ENCODE measurements at places on chromosomes 4 and X.

DNA sequence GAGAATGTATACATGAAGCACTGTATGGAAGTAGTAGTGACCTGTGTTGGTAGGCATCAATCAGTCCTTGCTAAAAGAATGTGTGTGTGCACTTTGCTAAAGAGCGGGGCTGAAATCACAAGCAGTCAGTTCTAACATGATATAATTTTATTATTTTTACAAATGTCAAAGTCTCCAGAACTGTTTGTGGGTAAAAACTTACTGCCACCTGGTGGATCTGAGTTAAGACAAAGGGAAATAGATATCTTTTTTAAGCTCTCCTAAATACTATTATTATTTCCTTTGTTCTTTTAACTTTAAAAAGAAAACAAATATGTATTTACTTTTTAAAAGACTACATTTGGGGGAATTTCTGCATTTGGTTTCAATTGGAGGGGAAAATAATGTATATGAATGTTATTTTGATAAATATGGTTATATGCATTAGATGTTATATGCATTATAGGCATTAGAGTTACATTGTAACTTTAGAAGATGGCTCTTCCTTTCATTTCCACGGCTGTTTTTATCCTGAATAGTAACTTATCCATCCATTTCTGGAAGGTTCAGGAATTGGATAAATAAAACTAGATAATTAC is 7.8 kb upstream of the CLOCK start:
- no peaks in the 10 kb centered on the region for H3K27me3 ChIP-seq
- no peaks in the 10 kb centered on the region for H3K4me1 ChIP-seq
- H3K27ac ChIP-seq: no peak overlapping the region
- H3K4me3 ChIP-seq: no peak overlapping the region
- DNase-seq: no peak
- H3K36me3 ChIP-seq: no peaks in the 10 kb centered on the region

DNA sequence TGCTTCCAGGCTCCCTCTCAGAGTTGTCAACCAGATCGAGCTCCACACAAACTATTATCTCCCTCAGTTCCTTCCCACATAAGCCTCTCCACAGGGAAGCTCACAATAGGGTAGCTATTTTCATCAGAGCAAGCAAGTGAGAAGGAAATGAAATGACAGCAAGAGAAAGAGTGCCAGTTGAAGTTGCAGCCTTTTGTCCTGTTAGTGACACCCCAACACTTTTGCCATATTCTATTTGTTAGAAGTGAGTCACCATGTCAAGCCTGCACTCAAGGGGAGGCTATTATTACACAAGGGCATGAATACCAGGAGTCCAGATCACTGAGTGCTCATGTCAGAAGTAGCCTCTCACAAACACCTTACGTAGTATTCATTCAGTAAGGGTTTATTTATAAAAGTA is 266.3 kb upstream of the NOCT start:
- no peaks in the 10 kb centered on the region for H3K27me3 ChIP-seq
- H3K4me3 ChIP-seq: no peak overlapping the region
- no peaks in the 10 kb centered on the region for H3K4me1 ChIP-seq
- no peak overlapping the region for H3K27ac ChIP-seq
- no peaks in the 10 kb centered on the region for H3K36me3 ChIP-seq
- no peak for DNase-seq

- no peak for DNase-seq
- H3K4me3 ChIP-seq: no peak overlapping the region
- no peaks in the 10 kb centered on the region for H3K27me3 ChIP-seq
- no peaks in the 10 kb centered on the region for H3K36me3 ChIP-seq
Observed at GRCh38 chr4:132818091-132818490, 331.0 kb upstream of the PCDH10 start.

DNA sequence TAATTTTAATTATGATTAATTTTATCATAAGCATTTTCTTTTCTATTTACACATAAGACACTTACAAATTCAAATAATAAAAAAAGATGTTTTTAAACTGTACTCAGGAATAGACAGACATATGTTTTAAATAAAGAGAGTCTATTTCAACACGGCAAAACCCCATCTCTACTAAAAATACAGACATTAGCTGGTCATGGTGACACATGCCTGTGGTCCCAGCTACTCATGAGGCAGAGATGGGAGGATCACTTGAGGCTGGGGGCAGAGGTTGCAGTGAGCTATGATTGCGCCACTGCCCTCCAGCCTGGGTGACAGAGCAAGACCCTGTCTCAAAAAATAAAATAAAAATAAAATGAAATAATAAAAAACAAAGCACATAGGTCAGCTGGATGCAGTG is 14.8 kb downstream of the FAM9B start:
- H3K27ac ChIP-seq: no peak overlapping the region
- no peak for DNase-seq
- no peaks in the 10 kb centered on the region for H3K4me1 ChIP-seq
- H3K4me3 ChIP-seq: no peak overlapping the region
- no peaks in the 10 kb centered on the region for H3K27me3 ChIP-seq

DNA sequence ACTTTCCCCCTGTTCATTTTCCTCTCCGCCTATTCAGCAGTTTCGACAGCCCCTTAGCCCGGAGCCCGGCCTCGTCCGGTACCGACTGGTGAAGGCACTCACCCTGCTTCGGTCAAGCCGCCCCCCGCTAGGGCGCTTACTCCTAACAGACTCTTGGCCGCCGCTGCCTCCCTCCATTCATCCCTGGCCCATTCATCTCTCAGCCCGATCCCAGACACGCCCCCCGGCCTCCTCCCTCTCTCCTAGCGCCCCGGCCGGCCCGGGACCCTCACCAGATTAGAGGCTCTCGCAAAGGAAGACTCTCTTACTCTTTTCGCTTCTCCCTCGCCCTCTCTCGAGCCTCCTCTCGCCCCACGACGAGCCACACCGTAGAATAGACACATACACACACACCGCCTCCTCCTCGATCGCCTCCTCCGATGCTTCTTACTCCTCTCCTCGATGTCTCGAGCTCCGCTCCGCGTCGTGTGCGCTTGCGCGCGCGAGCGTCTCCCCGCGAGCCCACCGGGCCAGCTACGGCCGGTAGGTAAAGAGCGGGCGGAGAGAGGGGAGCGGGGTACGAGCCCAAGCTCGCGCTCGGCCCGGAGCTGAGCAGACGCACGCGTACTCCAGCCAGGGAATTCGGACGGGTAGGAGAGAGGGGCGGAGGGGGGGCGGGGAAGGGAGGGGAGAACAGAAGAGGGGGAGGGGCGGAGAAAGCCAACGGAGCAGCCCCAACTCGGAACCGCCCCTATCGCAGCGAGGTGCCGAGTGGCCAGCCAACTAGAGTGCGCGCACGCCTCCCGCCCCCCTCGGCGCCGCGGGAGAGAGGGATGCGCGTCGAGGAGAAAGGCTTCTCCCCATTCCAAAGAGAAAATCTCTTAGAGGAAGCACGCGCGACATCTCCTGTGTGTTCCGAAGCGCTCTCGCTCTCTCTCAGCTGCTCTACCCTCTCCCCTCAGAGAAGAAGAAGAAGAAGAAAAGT is at the start of gene WNK3:
Gene WNK3, minus strand, starts transcription at position 633 of the 964 bp plus-strand sequence.
- H3K36me3 ChIP-seq: no peaks in the 10 kb centered on the region
- no peaks in the 10 kb centered on the region for H3K4me1 ChIP-seq
- no peaks in the 10 kb centered on the region for H3K27me3 ChIP-seq
- DNase-seq: peak; percentile 57
- H3K27ac ChIP-seq: peak within 1 kb of the TSS; percentile 38

DNA sequence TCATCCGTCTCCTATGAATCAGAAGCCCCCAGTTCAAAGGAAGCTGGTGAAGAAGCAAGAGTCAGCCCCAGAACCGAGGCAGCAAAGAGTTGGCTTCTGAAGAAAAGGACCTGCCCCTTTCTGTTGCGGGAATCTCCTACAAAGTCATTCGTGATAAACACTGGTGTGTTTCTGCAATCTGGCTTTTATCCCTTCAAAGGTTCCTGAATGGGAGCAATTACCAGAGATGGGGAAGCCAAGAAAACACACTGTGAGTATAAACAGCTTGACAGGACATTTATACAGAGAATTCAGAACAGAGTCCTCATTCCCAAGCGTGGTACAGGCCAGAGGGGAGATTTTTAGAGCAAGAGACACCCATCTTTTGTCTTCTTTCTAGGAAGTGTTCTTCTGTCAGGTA is 226.8 kb upstream of the LNX1 start:
- no peak overlapping the region for H3K4me3 ChIP-seq
- H3K27me3 ChIP-seq: no peaks in the 10 kb centered on the region
- no peaks in the 10 kb centered on the region for H3K36me3 ChIP-seq
- DNase-seq: no peak
- H3K27ac ChIP-seq: no peak overlapping the region

DNA sequence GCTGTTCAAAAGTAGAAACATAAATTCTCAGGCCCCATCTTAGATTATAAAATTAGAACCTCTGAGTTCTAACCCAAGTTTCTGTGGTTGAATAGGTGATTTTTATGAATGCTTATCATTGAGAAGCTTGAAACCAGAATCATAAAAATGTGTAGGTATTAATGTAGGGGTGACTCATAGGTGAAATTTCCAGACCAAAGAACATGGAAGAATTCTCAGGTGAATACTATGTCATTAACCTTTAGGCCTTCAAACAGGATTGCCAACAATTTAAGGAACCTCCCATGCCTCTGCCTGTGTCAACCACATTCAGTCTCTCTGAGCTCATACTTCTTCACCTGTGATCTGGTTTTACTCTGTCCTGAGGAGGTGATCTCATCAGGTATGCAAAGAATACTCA is 177.8 kb downstream of the NPFFR2 start:
- H3K27ac ChIP-seq: no peak overlapping the region
- no peak for DNase-seq
- no peaks in the 10 kb centered on the region for H3K27me3 ChIP-seq
- H3K4me1 ChIP-seq: no peaks in the 10 kb centered on the region

DNA sequence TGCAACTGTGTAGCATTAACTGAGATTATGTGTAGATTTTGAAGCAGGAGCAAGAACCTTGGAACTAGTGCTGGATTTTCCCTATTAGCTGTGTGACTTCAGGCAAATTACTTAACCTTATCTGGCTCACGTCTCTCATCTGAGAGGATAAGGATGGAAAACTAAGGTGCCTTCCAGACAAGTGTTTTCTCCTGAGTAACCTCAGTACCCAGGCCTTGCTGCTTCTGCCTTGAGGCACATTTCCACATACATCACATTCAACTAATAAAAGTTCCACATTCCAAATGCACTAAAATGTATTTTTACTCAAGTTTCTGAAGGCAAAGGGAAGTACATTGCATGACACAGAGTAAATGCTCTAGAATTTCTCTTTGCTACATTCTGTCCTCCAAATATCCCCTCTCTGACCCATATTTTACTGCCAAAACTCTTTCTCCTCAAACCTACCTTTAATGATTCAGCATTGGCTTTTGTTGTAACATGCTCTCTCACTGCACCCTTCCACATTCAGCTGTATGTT is 195.4 kb upstream of the ADGRL3 start:
- H3K27me3 ChIP-seq: no peaks in the 10 kb centered on the region
- no peak overlapping the region for H3K27ac ChIP-seq
- H3K36me3 ChIP-seq: no peaks in the 10 kb centered on the region
- no peaks in the 10 kb centered on the region for H3K4me1 ChIP-seq
- no peak overlapping the region for H3K4me3 ChIP-seq

DNA sequence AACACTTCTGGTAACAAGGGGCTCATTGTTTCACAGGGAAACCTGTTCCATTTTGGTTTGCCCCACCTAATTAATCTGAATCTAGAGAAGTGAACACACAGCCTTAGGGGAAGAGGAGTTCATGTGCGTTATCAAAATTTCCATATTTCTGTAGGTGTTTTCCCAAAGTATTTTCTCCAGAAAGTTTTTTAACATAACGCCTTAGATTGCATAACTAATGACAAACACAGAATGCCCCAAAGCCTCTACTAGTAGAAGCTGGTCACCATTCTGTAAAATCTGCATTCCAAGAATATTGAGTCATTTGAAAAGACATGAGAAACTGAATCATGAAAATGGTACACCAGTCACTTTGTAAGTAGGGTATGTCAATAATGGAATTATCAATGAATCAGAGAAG is 41.1 kb downstream of the IL13RA2 start:
- no peak overlapping the region for H3K27ac ChIP-seq
- H3K36me3 ChIP-seq: no peaks in the 10 kb centered on the region
- peaks cover 6% of the 10 kb centered on the region for H3K27me3 ChIP-seq

GRCh38 chr4:110508827-110509710 is 33.1 kb downstream of the ENPEP start:
- H3K27me3 ChIP-seq: no peaks in the 10 kb centered on the region
- H3K27ac ChIP-seq: no peak overlapping the region
- H3K4me3 ChIP-seq: no peak overlapping the region
- H3K4me1 ChIP-seq: no peaks in the 10 kb centered on the region
- H3K36me3 ChIP-seq: no peaks in the 10 kb centered on the region

GRCh38 chr4:10737337-10737736 is 52.8 kb upstream of the CLNK start:
- H3K36me3 ChIP-seq: no peaks in the 10 kb centered on the region
- no peaks in the 10 kb centered on the region for H3K27me3 ChIP-seq
- DNase-seq: no peak
- H3K4me3 ChIP-seq: no peak overlapping the region
- H3K27ac ChIP-seq: no peak overlapping the region

GRCh38 chrX:102840871-102841705 is 96.0 kb upstream of the RAB40AL start:
- H3K36me3 ChIP-seq: no peaks in the 10 kb centered on the region
- H3K4me1 ChIP-seq: no peaks in the 10 kb centered on the region
- H3K27me3 ChIP-seq: no peaks in the 10 kb centered on the region
- no peak overlapping the region for H3K27ac ChIP-seq
- H3K4me3 ChIP-seq: no peak overlapping the region
- no peak for DNase-seq

DNA sequence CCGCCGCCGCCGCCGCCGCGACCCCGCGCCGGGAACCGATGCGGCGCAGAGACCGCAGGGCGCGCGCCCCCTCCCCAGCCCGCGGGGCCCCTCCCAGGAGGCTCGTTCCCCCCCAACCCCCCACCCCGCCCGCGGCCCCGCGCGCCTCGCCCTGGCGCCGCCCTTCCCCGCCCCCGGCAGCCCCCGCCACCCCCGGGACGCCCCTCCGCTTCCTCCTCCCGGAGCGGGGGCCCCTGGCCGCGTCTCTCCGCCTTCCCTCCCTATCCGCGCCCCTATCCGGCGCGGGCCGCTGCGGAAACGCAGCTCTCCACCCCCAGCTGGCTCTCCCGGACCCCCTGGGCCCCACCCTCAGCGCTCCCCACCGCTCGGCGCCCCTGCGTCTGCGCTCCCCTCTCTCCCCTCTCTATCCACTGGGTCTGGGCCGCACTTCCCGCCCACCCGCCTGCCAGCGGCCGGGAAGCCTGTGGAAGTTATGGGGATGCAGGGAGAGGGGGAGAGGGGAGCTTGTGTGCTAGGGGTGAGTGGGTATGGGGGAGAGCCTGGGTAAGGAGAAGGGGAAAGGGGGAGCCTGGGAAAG is at the start of gene TMEM271:
Gene TMEM271, minus strand, starts transcription at position 51 of the 577 bp plus-strand sequence. CDS start 233 bp downstream, outside the sequence.
- H3K4me3 ChIP-seq: no peak within 1 kb of the TSS
- no peaks in the 10 kb centered on the region for H3K36me3 ChIP-seq
- peaks cover 30% of the 10 kb centered on the region for H3K4me1 ChIP-seq
- no peak within 1 kb of the TSS for H3K27ac ChIP-seq
- peaks cover 4% of the 10 kb centered on the region for H3K27me3 ChIP-seq

Measured in tibial nerve (tissue), 4 donors.